Dermis blood vessel endothelial cell (primary cell): ENCODE measurements at places on chromosomes 6 and 20. TPM values are rescaled to one million over a fixed set of nuclear protein-coding genes. Genes with fewer than 3 reads are reported as not detected.

DNA sequence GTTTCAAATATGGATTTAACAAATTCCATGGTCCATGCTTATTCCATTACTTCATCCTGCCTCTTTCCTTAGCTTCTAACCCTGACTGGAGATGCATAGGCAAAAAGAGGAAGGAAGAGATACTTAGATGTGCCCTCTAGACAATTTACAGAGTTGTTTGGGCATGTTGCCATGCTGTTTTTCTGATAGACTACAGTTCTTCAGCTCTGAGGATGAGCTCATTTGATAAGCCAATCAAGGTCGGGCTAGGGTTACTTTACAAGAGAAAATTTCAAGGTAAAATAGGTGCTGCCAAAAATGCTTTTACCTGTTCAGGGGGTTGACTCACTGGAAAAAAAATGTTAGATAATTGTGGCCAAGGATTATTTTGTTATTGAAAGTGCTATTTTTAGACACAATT is 5.9 kb downstream of the HCRTR2 start:
- no peak for DNase-seq

GRCh38 chr6:37520926-37521325 is 21.2 kb upstream of the CCDC167 start:
- DNase-seq: no peak

DNA sequence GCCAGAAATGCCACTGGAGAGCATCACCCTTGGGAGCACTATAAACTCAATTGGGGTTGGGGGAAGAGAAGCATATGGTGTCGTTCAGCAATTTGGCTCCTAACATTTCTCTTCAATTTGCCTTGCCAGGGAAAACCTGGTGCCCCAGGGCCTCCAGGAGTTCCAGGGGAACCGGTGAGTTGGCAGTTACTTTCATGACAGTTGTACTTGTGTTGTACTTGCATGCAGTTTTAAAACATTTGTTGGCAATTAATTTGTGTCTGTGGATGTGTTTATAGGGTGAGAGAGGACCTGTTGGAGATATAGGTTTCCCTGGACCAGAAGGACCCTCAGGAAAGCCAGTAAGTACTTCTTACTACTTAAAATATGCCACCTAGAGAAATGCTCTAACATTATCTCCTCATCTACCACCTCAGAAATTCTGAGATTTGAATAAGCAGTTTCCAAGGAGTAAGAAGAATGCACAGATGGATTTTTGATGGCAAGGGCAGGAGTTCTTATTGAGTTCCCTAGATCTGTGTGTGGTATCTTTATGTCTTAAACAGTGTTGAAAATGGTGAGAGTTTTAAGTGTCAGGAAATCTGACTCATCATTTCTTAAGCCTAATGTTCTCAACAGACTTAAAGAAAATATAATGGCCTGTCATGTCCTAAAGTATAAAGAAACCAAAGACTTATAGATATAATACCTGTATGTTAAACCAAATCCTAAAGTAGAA is 122.5 kb downstream of the COL9A1 start:
- no peak for DNase-seq

GRCh38 chr6:42224222-42225028 is 6.8 kb upstream of the MRPS10 start:
- peak; percentile 48 for DNase-seq

DNA sequence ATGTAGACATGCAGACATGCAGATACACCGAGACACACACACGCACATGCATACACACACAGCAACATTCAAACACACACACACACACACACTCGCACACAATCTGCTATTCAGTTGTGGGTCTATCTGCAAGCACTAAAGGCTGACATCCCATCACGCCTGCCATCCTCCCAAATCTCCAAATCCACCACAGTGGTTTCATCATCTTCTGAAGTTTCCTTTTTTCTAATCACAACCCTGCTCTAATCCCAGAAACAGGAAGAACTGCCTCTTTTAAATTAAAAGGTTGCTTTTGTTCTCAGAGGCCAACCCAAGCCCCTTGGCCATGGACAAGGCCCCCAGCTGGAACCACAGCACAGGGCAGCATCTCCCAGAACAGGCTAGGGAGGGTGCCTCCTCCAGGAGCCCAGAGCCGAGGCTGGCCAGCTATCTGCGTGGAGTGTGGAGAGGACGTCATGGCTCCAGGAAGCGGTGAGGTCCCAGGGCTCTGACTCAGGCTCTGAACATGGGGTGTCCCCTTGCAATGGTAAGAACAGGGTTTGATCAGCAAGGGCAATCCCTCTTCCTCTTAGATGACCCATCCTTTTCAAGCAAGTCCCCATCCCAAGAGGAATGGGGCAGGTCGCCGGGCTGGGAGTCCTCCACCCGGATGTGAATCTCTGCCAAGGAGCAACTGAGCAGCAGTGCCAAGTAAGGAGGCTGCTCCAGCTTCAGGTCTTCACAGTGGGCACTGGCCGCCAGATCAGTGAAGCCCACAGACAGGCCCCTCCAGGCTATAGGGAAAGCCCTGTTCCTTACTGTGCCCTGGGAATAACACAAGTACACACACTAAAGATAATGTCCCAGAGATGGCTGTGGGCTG is 14.7 kb downstream of the FOXF2 start:
- no peak for DNase-seq

DNA sequence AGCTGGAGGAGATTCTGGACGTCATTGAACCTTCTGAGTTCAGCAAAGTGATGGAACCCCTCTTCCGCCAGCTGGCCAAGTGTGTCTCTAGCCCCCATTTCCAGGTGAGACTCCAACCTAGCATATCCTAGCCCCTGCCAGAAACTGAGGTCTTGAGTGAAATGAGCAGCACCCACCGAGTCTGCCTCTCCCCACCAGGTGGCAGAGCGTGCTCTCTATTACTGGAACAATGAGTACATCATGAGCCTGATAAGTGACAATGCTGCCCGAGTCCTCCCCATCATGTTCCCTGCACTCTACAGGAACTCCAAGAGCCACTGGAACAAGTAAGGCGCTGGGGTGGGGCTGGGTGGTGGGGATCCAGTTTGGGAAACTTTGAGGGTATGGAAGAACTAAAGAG is 4.6 kb downstream of the MEA1 start:
- DNase-seq: peak; percentile 72

GRCh38 chr6:109770779-109771178 is 79.7 kb downstream of the FIG4 start:
- DNase-seq: no peak

DNA sequence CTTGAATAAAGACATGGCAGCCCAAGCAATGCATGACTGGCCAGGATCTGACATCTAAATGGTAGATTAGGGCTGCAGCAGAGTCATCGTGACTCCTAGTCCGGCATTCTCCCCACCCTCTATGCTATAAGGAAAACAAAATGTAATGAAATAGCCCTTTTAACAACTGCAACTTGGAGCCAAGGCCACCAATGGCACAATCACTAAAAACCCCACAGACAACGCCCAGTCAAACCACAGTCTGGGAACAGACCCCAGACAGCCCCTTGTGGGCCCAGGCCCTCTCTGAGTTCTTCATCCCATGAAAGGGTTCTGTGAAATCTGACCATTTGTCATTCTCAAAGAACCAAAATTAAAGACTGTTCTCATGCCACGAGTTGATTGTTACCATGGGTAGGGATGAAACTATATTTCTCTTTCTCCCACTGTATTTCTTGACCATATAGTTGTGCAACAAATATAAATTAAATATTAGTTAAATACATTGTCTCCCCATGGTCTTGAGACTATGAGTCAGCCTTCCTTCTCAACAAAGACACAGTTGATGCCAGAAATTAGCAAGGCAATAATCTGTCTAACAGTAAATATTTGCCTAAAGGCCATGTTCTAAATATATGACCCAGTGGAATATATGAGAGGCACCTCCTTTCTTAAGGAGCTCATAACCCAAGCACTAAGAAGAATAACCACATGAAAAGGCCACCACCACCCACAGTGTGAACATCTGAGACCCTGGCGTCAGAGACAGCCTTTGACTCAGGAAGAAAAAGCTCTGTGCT is 85.6 kb upstream of the SSTR4 start:
- peak; percentile 49 for DNase-seq

GRCh38 chr6:110874880-110875547 is 429 bp downstream of the AMD1 start:
- DNase-seq: peak; percentile 53

The NKX2-2 gene
- not detected in 2 replicates for total RNA-seq

The ZBP1 gene
- not detected in 2 replicates for total RNA-seq

DNA sequence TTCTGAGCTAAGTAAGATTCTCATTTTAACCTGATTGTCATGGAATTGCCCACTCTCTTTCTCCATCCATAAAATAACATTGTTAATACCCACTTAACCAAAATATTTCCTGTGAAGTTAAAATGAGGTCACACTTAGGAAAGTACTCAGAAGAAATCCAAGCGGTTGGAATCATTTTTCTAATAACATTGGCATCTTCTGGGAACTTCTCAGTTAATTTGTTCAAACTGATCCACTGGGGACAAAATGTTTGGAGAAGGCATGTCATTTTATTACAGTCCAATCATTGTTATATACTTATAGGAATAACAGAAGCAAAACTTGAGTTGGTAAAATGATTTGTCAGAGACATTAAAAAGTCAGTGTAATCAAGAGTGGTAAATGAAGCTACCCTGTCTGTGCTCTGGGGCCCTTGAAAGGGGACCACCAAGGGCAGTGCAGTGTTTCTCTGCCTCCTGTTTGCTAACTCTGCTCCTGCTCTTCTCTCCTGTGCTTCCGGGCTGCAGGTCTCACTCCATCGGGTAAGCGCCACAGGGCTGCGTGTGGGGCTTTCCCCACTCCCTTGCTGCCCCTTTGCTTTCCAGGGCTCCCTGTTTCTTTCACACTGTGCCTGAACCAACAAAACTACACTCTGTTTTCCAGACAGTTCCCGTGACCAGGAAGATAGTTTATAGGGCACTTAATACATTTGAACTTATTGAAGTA is 50.1 kb downstream of the HDDC2 start:
- DNase-seq: no peak

The CRYBG1 gene
- total RNA-seq: 38.1 and 44.9 TPM in 2 replicates

DNA sequence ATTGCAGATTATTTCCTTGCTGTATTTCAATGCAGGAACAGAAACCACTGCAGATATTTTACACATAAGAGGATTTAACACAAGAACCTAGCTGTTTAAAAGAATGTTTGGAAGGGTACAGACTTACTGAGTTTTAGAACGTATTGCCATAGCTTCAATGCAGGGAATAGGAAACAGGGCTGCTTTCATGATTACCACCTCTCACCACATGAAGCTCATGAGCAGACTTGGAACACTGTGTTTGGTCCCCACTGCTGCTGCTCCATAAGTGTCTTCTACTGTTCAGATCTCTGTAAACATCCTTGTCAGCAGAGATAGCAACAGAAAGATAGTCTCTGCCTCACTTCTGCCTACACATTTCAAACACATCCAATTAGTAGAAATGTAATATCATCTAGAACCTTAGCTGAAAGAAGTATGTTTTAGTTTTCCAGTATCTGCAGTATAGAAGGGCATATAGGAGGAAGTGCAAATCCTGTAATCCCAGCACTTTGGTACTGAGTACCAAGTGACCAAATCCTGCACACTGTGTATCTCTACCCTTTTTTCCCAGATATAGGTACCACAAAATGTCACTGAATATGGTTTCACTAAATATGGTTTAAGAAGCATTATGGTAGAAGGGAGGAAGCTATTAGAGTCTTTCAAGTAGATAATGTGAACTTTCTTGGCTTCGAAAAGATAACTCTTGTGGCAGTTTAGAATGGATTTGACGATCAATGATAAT is 51.9 kb downstream of the STXBP5 start:
- DNase-seq: no peak

GRCh38 chr6:127635091-127635490 is 58.1 kb downstream of the C6orf58 start:
- no peak for DNase-seq

- DNase-seq: no peak
Observed at GRCh38 chr6:167047554-167047953, 48.4 kb downstream of the CEP43 start.

DNA sequence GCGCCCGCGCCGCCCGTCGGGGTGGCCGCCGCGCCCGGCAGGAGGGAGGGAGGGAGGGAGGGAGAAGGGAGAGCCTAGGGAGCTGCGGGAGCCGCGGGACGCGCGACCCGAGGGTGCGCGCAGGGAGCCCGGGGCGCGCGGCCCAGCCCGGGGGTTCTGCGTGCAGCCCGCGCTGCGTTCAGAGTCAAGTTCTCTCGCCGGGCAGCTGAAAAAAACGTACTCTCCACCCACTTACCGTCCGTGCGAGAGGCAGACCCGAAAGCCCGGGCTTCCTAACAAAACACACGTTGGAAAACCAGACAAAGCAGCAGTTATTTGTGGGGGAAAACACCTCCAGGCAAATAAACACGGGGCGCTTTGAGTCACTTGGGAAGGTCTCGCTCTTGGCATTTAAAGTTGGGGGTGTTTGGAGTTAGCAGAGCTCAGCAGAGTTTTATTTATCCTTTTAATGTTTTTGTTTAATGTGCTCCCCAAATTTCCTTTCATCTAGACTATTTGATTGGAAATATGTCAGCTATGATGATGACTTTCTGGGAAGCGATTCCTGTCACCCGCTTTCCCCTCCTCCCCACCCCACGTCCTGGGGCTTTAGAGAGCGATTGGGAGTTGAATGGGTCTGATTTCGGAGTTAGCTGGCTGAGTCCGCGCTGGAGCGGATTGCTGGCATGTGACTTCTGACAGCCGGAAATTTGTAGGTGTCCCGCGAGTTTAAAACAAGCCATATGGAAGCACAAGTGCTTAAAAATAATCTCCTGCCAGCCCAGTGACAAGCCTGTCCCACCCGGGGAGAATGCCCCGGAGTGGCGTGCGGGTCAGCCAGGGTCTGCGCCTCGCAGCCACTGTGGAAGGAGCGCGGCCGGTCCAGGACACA is 1.1 kb downstream of the ESR1 start:
- DNase-seq: no peak

- DNase-seq: no peak
Observed at GRCh38 chr20:53948383-53949318, 121.7 kb downstream of the BCAS1 start.

GRCh38 chr6:6405031-6405430 is 84.6 kb upstream of the F13A1 start:
- no peak for DNase-seq

DNA sequence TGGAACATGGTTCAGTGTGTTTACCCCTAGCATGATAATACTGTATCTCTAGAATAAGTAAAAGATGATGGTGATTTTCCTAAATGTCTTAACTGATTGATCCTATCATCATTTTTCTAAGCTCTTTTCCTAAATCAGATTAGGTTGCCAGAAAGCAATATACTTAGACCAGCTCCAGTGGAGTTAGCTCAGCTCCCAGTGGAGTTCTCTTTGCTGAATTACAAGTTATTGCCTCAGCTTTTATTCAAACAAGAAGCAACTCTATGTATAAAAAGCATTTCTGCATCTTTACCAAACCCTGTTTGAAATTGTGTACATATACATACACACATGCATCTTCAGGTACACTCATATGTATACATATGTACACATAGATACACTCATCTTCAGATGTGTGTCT is 44.9 kb downstream of the SNX9 start:
- DNase-seq: peak; percentile 15

The OR2B6 gene
- total RNA-seq: not detected in 2 replicates

The KLC4 gene
- total RNA-seq: 17.3 and 19.9 TPM in 2 replicates
